ENCODE measurements at places on chromosomes 11 and 22. TPM values are rescaled to one million over a fixed set of nuclear protein-coding genes. Genes with fewer than 3 reads are reported as not detected.

Gene AGBL2
- 1.7 TPM for total RNA-seq

Gene DNAJB7
- total RNA-seq = 4.4 TPM

DNA sequence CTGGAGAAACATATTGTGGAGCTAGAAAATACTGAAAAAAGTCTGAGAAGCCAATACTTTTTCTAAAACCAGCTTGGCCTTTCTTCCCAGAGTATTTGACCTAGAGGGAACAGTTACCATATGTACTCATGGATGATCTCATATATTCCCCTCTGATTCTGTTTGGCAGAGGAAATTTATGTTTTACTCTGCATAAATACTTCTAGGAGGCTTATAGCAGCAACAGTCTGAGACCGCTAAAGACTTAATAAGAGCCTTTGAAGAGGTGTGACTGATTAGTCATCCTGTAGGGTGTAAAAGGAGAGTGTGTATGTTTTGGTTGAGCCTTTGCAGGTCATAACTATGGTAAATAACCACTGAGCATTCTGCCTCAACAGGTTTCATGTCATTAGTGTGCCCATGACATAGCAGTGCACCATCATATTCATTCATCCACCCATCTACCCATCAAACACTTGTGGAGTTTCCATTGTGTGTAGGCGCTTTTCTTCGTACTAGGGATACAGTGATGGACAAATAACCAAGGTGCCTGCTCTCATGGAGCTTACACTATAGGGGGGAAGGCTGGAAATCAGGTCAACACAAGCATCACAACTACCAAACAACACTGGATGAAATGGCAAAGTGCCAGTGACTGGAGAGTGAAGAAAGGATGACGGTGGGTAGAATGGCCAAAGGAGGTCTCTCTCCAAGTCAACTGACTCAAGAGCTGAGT, 44.5 kb downstream of the TRAF6 start:
- no peaks in the 10 kb centered on the region for H3K36me3 ChIP-seq
- no peak for DNase-seq
- no peak overlapping the region for H3K27ac ChIP-seq

DNA sequence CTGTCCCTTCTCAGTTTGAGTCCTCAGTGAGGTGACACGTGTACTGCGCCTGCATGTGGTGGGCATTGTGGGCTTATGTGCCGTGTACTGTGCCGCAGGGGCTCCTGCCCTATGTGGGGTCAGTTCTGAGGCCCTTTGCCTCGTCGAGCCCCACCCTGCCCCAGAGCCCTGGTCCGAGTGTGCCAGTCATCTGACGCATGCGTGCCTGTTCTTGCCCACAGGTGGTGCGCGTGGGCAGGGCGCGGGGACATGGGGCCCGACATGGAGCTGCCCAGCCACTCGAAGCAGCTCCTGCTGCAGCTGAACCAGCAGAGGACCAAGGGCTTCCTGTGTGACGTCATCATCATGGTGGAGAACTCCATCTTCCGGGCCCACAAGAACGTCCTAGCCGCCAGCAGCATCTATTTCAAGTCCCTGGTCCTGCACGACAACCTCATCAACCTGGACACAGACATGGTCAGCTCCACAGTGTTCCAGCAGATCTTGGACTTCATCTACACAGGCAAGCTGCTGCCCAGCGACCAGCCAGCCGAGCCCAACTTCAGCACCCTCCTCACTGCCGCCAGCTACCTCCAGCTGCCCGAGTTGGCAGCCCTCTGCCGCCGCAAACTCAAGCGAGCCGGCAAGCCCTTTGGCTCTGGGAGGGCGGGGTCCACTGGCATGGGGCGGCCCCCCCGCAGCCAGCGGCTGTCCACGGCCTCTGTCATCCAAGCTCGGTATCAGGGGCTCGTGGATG, 22.3 kb upstream of the TMEM191C start:
- H3K27me3 ChIP-seq = no peaks in the 10 kb centered on the region
- H3K27ac ChIP-seq = no peak overlapping the region
- H3K4me1 ChIP-seq = no peaks in the 10 kb centered on the region
- DNase-seq = no peak
- H3K36me3 ChIP-seq = no peaks in the 10 kb centered on the region

DNA sequence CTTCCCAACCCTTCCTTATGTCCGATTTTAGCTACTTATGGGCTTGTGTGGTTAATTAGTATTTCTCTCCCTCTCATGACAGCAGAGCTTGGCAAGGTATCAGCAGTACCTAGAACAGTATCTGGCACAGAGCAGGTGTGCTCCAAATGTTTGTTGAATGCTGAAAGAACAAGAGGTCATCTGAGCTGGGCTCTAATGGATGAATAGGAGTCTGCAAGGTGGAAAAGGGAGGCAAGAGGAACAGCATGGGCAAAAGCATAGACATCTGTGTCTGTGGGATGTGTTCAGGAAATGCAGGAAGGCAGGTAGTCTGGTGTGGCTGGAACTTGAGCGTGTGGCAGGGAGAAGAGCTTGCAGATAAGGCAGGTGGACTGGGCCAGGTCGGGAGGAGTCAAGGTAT, 19.0 kb downstream of the PRG3 start:
- H3K4me3 ChIP-seq = no peak overlapping the region
- no peaks in the 10 kb centered on the region for H3K36me3 ChIP-seq
- no peak overlapping the region for H3K27ac ChIP-seq
- H3K4me1 ChIP-seq = no peaks in the 10 kb centered on the region

GRCh38 chr11:119518746-119519730, 96.1 kb upstream of the THY1 start:
- H3K27me3 ChIP-seq = no peaks in the 10 kb centered on the region
- H3K36me3 ChIP-seq = no peaks in the 10 kb centered on the region
- H3K4me1 ChIP-seq = no peaks in the 10 kb centered on the region

GRCh38 chr22:44080936-44081861, 57.1 kb downstream of the PARVB start:
- H3K4me1 ChIP-seq = no peaks in the 10 kb centered on the region
- H3K27me3 ChIP-seq = no peaks in the 10 kb centered on the region
- H3K4me3 ChIP-seq = no peak overlapping the region
- no peaks in the 10 kb centered on the region for H3K36me3 ChIP-seq
- no peak overlapping the region for H3K27ac ChIP-seq
- DNase-seq = peak; percentile 84

DNA sequence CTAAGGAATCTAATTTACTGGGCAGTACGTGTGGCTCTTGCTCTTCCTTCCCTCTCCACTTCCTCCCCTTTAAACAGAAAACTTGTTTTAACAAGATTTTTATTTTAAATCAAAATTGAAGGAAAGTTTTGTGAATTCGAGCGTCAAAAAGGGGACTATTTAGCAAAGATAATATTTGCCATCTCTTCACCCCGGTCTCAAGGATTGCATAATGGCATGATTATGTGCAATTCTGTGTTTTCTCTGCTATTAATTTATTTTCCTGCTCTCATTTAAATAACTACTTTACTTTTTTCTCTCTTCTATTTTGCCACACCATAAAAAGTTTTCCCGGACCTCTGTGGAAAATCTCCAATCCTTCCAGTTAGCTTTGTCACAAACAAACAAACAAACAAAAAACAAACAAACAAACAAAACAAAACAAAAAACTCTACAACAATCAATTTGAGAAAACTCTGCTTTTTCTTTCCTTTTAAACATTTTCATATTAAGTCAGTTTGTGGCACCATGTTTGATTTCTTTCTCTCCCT, 10.2 kb upstream of the PAX6 start:
- H3K4me3 ChIP-seq = no peak overlapping the region
- no peak overlapping the region for H3K27ac ChIP-seq
- no peaks in the 10 kb centered on the region for H3K4me1 ChIP-seq
- no peaks in the 10 kb centered on the region for H3K27me3 ChIP-seq
- H3K36me3 ChIP-seq = no peaks in the 10 kb centered on the region

- no peak overlapping the region for H3K4me3 ChIP-seq
- H3K4me1 ChIP-seq = no peaks in the 10 kb centered on the region
- DNase-seq = no peak
Measured at GRCh38 chr11:78886616-78887015, 312.0 kb upstream of the NARS2 start.
